Mammary epithelial cell (primary cell): ENCODE measurements at places on chromosomes 4 and X. TPM values are rescaled to one million over a fixed set of nuclear protein-coding genes. Genes with fewer than 3 reads are reported as not detected.

SMR3B gene
- not detected in 2 replicates for total RNA-seq

FOXP3 gene
- total RNA-seq, result 0.32 and 0.56 TPM in 2 replicates

CDS1 gene
- total RNA-seq, result 29.8 TPM

ATP2B3 gene
- total RNA-seq, result not detected

DGAT2L6 gene
- not detected in 2 replicates for total RNA-seq

ARSJ gene
- 35.8 and 46.4 TPM in 2 replicates for total RNA-seq

MAGEA6 gene
- not detected for total RNA-seq

AFM gene
- not detected for total RNA-seq

RIPPLY1 gene
- not detected in 2 replicates for total RNA-seq

EFHC2 gene
- 2.2 TPM for total RNA-seq

FGF5 gene
- 1.3 and 2.9 TPM in 2 replicates for total RNA-seq

CPZ gene
- total RNA-seq, result not detected

NEUROG2 gene
- not detected in 2 replicates for total RNA-seq

IL1RAPL2 gene
- total RNA-seq, result 0.19 and 0.59 TPM in 2 replicates

MTNR1A gene
- not detected in 2 replicates for total RNA-seq

ABCE1 gene
- total RNA-seq, result 96.3 and 102 TPM in 2 replicates

CDX4 gene
- not detected for total RNA-seq

PHOX2B gene
- not detected for total RNA-seq

SRPK3 gene
- 0.33 TPM for total RNA-seq

CNKSR2 gene
- 2.7 TPM for total RNA-seq

ZDHHC15 gene
- total RNA-seq, result 0.33 TPM

CLIC2 gene
- total RNA-seq, result 0.50 TPM

PRSS12 gene
- total RNA-seq, result 32.6 and 33.0 TPM in 2 replicates

ARHGEF9 gene
- total RNA-seq, result 25.7 TPM

CHIC1 gene
- total RNA-seq, result 10.5 TPM

FABP2 gene
- total RNA-seq, result not detected in 2 replicates
